Cortex of kidney (tissue), 1 donor: ENCODE measurements at places on chromosomes 2 and 18.

GRCh38 chr2:75523313-75524275 is 37.1 kb downstream of the EVA1A start:
- no peak for DNase-seq

GRCh38 chr2:217182926-217183325 is 323.1 kb upstream of the TNP1 start:
- DNase-seq = no peak

DNA sequence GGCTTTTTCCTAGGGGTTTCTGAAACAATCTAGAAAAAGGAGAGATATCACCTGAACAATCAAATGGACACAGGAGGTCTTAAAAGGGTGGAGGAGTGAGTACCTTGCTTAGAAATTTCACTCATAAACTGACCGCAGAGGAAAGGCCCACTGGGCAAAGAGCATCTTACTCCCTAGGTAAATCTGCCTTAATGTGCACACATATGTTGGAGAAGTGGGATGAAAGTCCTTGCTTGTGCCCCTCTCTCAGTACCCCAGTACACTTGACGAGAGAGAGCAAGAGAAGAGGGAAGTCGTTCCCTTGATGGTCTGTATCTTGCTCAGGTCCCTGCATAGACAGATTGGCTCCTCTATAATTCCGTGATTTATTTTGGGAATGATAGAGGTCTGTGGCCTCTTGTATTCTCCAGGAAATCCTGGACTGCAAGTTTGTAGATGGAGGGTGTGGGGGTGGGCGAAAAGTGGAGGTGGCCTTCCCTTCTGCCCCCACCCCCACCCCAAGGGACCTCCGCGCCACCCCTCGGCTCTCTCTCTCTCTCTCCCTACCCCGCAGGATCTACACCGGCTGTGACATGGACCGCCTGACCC is 6.8 kb downstream of the TBR1 start:
- no peak for DNase-seq

GRCh38 chr2:55090702-55091101 is 40.5 kb upstream of the RTN4 start:
- DNase-seq = no peak

DNA sequence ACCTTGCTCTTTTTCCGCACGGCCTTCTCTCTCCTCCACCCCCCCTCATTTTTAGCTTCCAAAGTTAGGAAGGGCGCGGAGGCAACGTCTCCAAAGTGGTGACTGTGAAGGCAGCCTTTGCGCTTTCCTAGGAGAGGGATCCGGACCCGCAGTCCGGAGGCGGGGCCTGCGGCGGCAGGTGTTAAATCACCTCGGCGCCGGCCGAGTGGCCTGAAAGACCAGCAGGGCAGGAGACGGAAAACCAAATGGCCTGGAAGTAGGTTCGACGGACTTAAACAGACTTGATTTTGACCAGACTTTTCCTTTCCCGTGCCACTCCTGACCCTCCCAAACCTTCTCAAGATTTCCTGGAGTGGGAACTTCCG is 615 bp downstream of the GORASP2 start:
- DNase-seq = no peak
